ENCODE measurements at places on chromosomes 11 and 22.

DNA sequence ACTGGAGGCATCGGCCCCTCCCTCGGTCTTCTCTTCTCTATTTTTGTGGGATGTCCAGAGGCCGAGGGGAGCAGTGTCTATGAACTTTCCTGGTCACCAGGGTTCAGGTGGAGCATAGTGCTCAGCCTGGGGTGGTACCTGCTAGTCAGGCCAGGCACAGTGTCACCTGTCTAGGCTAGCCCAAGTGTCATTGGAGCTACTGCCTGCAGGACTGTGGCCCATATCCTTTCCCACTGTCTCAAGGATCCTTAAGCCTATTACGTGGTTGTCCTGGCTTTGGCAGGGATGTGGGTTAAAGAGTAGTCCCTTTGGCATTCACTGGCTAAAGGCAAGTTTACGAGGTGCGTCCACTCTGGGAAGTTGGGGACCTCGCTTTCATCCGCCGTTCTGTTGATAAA is 9.3 kb downstream of the RBM14 start:
- DNase-seq = no peak

GRCh38 chr11:69653406-69653960 is 12.5 kb downstream of the CCND1 start:
- DNase-seq = no peak

- DNase-seq = no peak
Measured at GRCh38 chr11:33266393-33267215, 9.4 kb downstream of the HIPK3 start.

DNA sequence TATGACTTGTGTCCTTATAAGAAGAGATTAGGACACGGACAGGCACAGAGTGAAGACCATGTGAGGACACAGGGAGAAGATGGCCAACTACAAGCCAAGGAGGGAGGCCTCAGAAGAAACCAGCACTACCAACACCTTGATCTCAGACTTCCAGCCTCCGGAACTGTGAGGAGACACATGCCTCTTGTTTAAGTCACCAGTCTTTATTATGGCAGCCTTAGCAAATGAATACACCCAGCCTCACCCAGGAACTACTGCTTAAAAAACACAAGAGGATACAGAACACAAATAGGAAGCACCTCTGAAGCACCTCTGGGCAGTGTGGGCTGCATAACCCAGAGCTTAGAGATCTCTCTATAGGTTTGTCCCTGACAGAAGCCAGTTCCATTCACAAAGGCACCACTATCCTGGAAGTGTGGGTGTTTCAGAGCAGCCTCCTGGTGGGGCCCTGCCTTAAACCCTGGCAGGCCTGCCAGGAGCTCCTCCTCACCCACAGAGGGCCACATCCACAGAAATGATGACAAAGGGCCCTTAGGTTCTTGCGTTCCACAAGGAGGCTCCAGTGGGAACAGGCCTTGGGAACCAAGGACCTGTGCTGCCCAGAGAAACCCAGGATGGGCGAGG is 58.8 kb downstream of the CHRDL2 start:
- DNase-seq = no peak

GRCh38 chr22:48076008-48076407 is 1313.6 kb downstream of the TBC1D22A start:
- no peak for DNase-seq

- DNase-seq = no peak
Measured at GRCh38 chr11:109416601-109417000, 5.4 kb upstream of the C11orf87 start.

DNA sequence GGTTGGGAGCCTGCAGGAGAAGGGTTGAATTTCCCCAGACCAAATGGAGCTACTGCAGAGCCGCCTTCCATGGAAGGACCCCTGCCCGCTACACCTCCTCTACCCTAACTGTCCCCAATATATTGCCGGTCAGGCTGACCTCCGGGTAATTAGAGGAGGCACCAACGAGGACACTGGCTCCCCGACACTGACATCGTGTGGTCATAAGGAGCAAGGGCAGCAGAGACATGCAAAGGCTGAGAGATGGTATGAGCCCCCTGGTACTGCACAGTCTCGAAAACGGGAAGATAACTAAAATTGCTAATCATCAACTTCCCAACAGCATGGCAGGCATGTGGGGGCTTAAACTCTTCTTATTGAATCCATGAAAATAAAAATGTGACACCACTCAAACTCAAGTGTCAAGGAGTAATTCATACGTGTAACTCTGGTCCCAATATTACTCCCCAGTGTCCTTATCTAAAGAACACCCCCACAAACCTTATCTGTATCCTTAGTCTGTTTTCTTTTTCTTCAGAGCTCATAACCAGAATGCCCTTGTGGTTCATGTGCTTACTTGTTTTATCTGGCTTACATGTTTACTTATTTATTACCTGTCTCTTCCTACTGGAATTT is 4.4 kb downstream of the CAVIN3 start:
- peak; percentile 0 for DNase-seq

DNA sequence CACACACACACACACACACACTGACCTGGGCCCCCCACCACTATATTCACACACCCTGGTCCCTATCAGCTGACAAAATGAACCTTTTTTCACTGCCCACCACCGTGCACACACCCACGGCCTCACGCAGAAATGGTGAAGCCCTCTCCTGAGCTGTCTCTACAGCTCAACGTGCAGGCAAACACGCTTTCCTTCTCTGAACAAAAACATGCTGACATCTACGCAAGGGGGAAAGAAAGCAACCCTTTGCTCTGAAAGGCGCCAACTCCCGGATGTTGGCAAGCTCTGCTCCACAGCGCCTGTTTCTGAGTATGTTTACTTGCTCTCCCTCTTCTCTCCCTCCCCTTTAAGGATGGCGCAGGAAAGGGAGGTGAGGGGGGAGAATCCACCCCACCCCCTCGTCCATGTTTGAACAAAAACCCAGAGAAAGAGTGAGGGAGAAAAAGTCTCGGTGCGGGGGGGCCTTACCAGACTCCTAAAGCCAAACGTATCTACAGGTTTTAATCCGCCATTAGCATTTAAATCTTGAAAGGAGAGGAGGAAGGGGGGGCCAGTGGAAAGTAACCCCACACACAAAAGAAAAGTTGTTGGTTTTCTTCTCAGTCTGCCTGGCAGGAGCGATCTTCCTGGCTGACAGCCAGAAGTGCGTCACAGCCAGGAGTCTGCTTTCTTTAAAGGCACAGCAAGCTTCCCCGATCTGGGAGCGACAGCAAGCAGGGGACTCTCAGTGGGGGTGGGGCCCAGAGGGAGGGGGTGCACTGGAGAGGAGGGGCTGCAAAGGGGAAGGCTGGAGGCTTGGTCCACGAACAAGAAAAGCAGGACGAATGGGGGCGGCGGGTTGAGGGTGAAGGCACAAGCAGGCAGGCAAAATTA is 39.6 kb downstream of the NUMA1 start:
- peak; percentile 64 for DNase-seq

- no peak for DNase-seq
Measured at GRCh38 chr11:9956483-9956882, 292.6 kb downstream of the SWAP70 start.

- DNase-seq = no peak
Measured at GRCh38 chr11:86706338-86707131, 34.1 kb upstream of the ME3 start.

- DNase-seq = no peak
Measured at GRCh38 chr11:31487848-31488247, 21.6 kb downstream of the IMMP1L start.

DNA sequence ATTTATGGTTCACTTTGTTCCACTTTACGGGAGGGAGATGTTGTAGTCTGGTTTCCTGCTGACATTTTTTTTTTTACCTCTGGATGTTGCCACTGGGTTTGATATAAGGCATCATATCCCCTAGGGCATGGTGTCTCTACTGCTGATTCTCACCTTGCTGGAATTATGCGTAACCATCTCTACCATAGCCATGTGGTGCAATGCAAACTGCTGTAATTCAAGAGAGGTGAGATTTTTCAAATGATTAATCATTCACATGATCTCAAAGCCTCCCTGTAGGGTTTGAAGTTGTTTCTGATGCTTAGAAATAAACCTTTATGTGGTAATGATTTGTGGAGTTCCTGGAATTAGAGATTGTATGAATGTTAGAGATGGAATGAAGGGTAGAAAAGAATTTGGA is 13.0 kb downstream of the MS4A3 start:
- no peak for DNase-seq

Data from activated T-cell treated with anti-CD3 and anti-CD28 coated beads for 4 hours (primary cell).